ENCODE measurements at places on chromosomes 4 and X. TPM values are rescaled to one million over a fixed set of nuclear protein-coding genes. Genes with fewer than 3 reads are reported as not detected.
A peak's percentile ranks its signal among the peaks of the same experiment; 100 is the strongest.

SOWAHB gene
- not detected for total RNA-seq

DNA sequence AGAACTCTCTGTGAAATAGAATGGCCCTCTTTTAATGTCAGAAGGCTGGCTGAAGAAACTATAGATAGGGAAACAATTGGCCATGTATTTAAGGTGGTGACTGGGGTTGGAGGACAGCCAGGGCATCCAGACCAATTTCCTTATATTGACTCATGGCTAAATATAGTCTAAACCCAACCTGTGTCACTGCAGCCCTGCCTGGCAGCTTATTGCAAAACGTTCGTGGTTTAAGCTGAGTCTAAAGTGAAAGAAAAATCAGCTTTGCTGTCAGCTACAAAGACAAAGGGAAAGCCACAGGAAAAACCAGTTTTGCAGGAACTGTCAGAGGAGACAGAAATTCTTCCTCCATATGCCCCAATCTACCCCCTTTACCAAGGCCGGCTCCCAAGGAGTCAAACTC, 902.8 kb upstream of the NDST4 start:
- no peak for DNase-seq

ENPEP gene
- total RNA-seq, result not detected

DNA sequence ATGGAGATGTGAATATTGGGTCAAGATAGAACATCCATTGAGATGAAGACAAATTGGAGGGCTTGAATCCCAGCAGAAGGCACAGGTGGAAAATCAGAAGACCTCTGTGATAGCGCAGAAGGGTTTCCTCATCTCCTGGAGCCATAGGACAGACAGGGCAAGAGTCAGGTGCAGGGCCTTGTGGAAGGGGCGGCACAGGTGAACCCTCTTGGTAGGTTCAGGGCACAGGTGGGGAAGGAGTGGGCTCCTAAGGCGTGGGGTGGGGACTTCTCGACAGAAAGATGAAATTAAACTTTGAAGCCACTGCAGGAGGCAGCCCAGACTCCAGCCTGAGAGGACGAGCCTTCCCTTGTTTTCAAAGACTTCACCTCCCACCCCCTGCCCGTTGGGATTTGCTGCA, 9.3 kb upstream of the RGS12 start:
- DNase-seq, result no peak

DNA sequence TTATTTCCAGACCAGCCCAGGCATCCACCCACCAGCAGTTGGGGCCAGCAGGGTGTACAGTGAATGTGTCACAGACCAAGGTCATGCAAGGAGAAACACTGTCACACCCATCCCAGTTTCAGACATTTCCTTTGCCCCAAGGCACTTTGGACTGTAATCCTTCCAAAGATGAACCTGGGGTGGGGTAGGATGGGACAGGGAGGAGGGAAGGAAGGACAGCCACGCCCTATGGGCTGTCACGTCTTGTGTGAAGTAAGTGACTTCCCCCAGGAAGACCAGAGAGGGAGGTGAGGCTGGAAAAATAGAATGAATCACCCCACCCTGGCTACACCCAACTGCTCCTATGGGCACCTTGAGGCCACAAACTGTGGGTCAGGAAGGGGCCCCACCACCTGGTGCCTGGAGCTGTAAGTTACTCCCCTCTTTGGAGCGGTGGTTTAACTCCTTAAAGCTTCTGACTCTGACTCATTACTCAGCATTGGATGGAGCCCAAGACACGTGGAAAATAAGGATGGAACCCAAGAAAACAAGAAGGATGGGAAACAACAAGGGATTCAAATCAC, 349.9 kb upstream of the KLF3 start:
- DNase-seq, result no peak

GRCh38 chr4:127410201-127410600, 222.6 kb upstream of the INTU start:
- DNase-seq, result no peak

DNA sequence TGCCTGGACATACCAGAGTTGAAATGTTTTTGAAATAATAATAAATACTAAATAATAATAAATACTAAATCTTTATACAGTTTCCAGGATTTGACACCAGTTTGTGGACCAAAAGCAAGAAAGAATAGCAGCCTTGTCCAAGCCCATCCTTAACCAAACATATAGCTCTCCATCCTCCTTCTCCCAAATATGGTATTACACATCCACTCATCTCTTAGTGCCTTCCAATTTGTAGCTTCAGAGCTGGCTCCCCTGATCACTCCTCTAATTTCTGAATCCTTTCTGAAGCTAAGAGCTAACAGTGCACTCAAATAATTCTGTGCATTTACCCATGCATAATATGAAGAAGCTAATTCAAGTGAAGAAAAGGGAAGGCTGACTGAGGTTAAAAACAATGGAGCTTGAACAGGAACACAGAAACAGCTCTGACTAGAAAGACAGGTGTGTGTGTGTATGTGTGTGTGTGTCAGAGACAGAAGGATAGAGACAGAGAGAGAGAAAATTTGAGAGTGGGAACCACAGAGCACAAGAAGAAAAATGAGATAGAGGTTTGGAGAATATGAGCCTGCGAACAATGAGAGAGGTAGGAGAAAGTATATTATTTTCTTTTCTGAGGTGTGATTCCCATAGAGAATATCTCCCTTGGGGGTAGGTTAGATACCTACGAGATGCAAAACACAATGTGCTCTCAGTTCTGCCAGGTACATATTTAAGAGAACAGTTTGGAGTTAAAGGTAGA, 123.5 kb downstream of the CAMK2D start:
- peak; percentile 71 for DNase-seq

DNA sequence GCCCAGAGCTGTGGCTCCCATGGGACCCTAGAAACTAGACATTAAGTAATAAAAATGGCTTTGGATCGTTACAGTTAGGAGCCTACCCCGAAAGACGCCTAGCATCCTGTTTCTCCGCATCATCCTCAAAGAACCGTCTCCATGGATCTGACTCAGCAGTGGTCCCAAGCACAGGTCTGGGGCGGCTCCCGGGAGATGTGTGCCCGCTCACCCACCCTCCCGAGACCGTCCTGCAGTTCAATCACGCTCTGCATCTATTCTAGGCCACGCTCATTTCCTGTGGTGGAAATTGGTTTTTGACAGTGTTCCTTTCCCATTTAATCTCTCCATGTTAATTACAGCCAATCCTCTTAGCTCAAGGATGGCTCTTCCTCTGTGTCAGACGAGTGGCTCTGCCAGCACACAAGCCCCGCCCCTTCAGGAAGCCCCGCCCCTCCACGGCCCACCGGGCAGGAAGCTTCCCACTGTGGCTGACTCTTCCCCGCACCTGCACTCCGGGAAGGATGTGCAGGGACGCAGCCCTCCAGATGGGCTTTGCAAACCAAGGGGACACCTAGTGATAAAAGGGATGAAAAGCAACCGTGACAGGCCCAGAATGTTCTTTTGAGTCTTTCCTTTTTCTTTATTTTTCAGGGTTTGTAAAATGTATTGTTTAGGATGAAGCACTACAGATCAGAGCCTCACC, 34.5 kb upstream of the HELT start:
- DNase-seq, result peak; percentile 46

DNA sequence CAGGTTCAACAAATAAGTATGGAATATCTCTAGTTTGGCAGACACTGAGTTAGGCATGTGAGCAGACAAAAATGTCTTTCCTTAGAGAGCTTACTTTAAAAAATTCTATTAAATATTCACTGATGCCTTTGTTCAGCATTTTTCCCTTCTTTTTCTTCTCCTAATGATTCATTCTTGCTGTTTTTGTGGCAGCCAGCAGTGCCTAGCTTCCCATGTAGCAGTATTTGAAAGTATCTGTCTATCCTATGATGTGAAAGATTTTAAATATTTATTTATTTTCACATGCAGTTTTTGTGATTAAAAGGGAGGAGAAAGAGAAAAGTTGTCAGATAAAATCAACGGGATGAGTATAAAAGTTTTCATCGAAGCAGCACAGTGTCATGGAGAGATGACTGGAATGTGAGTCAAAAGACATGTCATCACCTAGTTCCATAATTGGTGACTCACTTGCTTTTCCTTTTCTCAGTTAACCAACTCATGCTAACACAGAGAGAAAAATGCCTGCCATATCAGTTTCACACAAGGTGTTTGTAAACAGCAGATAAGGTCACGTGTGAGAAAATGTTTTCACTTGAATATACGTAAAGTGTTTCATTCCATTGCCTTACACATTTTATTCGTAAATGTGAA, 69.8 kb downstream of the BMPR1B start:
- DNase-seq, result no peak

GRCh38 chr4:76511947-76512346, 76.9 kb downstream of the SHROOM3 start:
- no peak for DNase-seq

DNA sequence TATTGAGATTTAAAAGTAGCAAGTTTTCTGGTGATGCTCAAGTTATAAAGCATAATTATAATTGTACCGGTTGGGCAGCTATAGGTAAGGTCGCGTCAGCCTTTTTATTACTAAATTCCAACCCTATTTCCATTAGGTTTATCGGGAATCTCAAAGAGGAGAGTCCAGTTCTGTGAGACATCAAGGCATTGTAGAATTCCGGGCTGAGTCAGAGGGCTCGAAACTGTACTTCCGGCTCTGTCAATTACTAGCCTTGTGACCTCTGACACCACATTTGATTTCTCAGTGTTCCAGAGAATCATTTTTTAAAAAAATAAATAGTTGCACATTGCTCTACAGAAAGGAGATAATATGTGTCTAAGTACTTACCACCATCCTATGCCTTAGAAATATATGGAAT, 4.3 kb downstream of the IL1RAPL1 start:
- DNase-seq, result no peak

GRCh38 chr4:30855232-30855631, 135.1 kb downstream of the PCDH7 start:
- no peak for DNase-seq

TBX22 gene
- not detected for total RNA-seq

GRCh38 chr4:173119818-173120217, 48.8 kb upstream of the GALNT7 start:
- no peak for DNase-seq

CDS1 gene
- total RNA-seq, result not detected

DNA sequence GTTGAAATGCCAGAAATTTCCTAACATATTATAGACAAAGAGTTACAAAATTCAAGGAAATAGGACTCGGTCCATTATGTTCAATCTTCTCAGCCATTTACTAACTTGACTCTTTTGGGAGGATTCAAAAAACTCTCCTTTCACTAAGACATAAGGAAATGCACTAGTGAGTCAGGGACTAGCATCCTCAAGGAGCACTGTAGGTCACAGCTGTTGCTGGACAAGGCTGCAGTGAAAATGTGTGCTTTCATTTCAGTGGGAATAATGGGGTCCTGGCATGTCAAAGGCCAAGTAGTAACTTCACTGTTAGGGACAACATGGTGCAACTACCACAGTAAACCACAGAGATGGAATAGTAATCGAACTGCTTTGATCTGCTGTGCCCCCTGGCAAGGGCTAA, 56.9 kb upstream of the ABCG2 start:
- DNase-seq, result no peak

SLC26A1 gene
- not detected for total RNA-seq

CENPVL2 gene
- not detected for total RNA-seq

GRCh38 chr4:136709897-136710296, 822.4 kb downstream of the PCDH18 start:
- no peak for DNase-seq

- no peak for DNase-seq
These were observed 46.8 kb downstream of the MAMLD1 start for GRCh38 chrX:150409964-150410363.

GAGE1 gene
- total RNA-seq, result not detected

UCP1 gene
- not detected for total RNA-seq

MAP7D2 gene
- total RNA-seq, result 16.6 TPM

DNA sequence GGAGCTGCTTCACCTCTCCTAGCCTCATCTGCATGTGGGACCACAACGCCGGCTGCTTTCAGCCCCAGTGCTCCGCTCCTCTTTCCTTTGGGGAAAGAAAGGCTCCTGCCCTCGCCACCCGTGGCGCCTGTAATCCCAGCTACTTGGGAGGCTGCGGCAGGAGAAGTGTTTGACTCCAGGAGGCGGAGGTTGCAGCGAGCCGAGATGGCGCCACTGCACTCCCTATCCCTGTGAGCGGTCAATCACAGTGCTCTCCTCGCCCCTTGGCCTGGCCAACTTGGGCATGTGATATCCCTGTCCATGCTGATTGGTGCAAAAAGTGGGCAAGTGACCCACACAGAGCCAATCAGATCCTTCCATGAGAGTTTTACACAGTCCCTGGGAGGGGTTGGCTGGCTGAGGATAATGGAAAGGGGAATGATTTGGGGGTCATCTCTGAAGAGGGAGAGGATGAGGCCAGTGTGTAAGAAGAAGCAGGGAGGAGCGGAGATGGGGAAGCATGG, 56.2 kb downstream of the WFS1 start:
- DNase-seq, result no peak

MAGEB17 gene
- not detected for total RNA-seq

ARHGAP6 gene
- not detected for total RNA-seq

ARMCX2 gene
- not detected for total RNA-seq

DNA sequence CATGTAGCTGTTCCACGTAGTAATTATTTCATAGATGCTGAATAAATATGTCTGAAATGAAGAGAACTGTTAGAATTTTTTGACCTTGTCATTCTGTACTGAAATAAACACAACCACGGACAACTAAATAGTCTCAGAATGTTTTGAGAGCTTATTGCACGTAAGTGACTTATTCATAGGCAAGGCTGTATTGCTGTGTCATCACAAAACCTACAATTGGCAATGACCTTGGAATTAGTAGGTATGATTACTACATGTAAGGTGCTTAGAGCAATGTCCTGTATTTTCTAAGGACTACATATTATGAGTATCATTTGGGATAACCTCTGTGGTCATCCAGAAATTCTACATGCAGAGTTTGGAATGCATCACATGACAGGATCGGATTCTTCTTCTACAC, 237.2 kb upstream of the PUDP start:
- no peak for DNase-seq

- DNase-seq, result no peak
These were observed 891.4 kb downstream of the CENPC start for GRCh38 chr4:66653937-66654336.

ANXA10 gene
- not detected for total RNA-seq

AVPR2 gene
- total RNA-seq, result not detected

GRCh38 chrX:132710656-132711155, 221.9 kb upstream of the MBNL3 start:
- no peak for DNase-seq

GRCh38 chrX:47218920-47219815, 687 bp downstream of the CDK16 start:
- DNase-seq, result peak; percentile 80
